ENCODE measurements at places on chromosomes 13 and 19.

DNA sequence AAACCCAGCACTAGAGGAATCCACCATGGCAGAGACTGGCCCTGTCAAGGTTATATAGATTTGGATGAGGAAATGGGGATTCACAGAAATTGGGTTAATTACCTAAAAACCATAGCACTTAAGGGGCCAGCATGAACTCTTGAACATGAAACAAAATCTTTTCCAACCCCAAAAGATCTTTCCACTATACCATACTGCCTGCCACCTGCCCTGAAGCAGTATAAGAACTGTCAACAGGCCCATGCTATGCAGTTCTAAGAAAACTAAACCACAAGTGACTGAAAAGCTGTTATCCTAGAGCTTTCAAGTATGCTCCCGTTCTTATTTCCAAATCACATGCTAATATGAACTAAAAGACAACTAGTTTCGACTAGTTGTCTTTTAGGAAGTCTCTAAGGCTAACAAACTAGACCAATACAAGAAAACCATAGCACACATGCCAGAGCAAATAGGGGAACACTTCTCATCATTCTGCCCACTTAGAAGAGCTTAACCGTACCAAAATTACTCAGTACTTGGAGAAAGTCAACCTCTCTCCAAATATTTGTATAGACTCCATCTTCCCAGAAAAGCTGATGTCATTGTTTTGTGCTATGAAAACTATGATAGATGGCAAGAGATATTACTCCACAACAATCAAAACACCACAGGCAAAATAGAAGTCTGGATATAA is 27.5 kb downstream of the HSPH1 start:
- no peak for DNase-seq

GRCh38 chr13:25177636-25178035 is 5.5 kb upstream of the AMER2 start:
- DNase-seq = no peak

DNA sequence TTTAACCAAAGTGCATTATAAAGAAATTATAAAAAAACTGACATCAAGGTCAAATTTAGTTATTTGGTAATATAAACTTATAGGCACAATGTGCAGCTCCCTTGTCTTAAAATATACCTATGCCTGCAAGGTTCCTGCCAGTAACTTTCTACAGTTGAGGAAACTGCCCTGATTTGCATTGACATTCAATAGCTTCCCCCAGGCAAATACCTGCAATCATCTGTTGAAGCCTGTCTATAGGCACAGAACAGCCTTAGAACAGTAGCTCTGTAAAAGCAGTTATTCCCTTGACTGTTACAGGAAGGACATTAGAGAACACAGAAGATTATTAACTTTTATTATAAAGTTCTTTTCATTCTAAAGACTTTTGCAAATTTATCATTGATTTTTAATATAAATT is 1239.5 kb downstream of the PCDH9 start:
- no peak for DNase-seq

DNA sequence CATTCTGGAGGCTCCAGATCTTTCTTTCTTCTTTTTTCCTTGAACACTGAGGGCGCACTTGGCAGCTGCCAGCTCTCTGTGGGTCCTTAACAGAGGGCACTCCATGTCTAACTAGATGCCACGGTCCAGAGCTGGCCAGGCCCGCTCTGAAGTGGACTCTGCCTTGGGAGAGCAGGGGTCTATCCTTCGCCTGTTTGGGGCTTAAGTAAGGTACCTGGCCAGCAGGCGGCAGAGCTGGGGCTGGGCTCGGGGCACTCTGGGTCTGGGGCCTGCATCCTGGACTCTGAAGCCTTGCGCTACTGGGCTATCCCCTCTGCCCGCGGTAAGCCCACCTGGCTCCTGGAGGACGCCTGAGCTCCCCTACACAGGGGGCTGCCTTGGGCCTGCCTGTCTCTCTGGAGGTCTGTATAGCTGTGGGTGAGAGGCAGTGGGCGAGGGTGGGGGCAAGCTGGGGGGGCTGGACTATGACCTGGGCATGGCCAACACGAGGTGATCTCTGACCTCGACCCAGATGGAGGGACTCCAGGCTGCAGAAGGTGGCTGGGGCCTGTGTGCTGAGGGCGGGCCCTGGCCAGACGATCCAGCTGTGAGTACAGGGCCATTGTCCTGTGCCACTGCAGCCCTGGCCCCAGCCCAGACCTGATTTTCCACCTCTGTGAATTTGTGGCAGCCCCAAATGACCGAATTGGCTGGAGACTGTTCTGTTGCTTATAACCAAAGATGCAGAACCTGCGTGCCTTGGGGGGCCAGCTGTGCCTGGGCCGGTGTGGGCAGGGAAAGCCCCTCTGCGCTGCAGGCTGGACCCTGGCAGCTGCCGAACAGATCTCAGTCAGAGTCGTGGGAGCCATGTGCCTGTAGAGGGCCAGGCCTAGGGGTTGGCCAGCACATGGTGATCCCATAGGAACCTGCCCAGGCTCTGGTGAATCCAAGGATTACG is 26.5 kb downstream of the CEBPG start:
- DNase-seq = no peak

GRCh38 chr19:7976461-7976860 is 29.0 kb downstream of the ELAVL1 start:
- DNase-seq = no peak

DNA sequence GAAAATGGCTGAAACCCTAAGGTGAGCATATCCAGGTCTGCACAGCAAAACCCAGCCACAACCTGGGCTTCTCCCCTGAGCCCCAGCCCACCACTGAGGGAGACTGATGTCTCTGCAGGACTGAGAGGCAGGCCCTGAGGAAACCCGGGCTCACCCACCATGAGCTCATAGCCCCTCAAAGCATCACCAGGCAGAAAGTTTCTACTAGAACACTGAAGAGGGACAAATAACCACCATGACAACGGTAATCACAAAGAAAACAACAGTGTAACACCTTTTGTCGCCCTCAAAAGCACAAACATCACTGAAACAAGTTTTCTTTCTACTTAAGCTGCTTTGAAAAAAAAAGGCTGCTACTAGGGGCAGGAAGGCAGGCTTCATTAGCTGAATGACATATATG is 29.8 kb downstream of the TSHZ3 start:
- DNase-seq = no peak

- DNase-seq = peak; percentile 44
These were observed 5.1 kb downstream of the FSTL3 start for GRCh38 chr19:681029-682019.

GRCh38 chr19:38649305-38650171 is 2.1 kb downstream of the ACTN4 start:
- DNase-seq = no peak

DNA sequence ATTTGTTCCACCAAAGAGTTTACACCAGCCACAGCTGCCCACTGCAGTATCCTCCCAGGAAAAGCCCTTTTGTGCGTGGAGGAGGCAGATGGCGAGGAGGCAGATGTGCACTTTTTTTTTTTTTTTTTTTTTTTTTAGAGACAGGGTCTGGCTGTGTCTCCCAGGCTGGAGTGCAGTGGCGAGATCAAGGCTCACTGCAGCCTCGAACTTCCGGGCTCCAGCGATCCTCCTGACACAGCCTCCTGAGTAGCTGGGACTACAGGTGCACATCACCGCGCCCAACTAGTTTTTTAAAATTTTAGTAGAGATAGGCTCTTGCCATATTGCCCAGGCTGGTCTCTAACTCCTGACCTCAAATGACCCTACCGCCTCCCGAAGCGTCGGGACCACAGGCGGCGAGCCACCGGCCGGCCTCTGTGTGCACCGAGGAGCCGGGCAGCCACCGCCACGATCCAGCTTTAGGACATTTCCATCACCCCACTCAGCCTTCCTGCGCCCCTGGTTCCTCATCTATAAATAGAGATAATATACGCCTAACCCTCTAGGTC is 563 bp upstream of the PDCD5 start:
- no peak for DNase-seq

GRCh38 chr19:18150776-18151624 is 2.0 kb upstream of the PIK3R2 start:
- DNase-seq = no peak

GRCh38 chr19:8233370-8233769 is 24.2 kb downstream of the CERS4 start:
- DNase-seq = no peak

DNA sequence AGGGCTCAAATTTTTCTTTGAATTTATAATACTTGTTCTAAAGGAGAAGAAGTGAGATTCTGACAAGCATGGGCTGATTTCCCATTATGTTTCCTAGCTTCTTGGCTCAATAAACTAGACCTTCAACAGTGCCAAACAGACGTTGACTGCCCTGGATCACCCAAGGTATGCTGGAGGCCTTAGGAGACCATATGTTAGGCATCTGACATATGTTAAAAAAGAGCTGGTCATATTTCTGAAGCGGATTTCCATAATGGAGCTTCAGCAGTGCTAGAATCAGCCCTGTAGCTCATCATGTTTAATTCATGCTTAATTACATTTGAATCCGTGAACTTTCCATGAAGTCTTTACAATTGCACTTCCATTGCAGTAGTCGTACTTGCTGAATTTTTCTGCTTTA is 653.3 kb downstream of the DIAPH3 start:
- no peak for DNase-seq

GRCh38 chr19:47226426-47227351 is 4.3 kb downstream of the BBC3 start:
- DNase-seq = peak; percentile 75

DNA sequence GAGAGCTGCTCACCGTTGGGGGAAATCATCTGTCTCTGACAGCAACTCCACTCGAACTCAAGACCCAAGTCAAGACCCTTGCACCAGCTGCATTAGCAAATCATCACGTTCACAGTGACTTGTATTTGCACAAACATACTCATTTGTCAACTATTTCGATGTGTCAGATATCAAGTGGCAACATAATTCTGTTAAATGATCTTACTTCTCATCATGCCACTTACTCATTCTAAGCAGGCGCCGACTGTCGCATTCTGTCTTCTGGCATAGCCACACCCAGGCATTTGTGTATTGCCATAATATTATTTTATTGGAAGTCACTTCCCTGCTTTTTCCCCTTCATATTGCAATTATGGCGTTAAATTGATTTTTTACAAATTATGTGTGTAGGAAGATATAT is 23.0 kb upstream of the ATP1A3 start:
- no peak for DNase-seq

DNA sequence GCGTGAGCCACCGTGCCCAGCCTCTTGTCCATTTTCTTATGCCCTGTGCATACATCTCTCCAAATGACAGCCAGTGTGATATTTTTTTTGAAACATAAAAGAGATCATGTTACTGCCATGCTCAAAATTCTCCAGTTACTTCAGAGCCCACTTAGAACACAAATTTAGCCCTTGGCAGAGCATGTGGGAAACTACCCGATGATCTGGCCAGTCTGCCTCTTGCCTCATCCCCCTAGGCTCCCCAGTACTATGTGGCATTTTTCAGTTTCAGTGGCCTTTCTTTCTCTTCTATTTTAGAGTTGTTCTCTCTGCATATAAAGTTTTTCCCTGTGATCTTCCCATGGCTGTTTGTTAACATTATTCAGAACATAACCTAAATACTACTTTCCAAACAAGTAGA is 323.0 kb downstream of the GPC5 start:
- DNase-seq = no peak

DNA sequence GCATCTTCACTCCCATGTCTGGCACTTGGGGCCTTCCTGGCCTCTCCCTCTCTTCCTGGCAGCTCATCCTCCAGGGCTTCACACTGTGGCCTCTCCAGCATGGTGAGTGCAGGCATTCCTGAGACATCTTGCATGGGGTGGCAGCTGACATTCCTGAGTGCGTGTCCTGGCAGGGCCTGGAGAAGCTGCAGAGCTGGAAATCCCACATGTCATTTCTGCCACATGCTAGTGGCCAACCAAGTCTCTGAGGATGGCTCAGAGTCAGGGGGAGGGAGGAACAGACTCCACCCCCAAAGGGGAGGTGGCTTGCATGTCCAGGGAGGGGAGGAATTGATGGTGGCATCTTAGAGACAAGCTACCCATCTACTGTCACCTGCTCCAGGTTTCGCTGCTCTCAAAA is 41.6 kb upstream of the AMER2 start:
- no peak for DNase-seq

GRCh38 chr13:24618011-24618955 is 61.9 kb upstream of the ATP12A start:
- DNase-seq = no peak

DNA sequence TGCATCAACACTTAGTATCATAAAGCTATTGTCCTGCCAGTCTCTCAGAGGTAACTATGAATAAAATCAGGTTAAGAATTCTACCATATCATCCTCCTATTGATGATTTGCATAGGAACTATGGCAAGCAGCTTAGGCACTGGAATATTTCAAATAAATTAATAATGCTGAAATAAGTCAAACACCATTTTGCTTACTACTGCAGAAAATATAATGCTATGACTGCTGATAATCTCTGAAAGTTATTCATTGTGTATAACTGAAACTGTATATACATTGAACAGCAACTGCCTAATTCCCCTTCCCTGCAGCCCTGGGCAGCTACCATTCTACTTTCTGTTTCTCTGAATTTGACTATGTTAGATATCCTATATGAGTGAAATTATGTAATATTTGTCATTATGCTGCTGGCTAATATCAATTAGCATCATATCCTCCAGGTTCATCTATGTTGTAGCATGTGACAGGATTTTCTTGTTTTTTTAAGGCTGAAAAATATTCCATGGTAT is 318.8 kb upstream of the SGCG start:
- no peak for DNase-seq

GRCh38 chr19:8654591-8655339 is 24.3 kb downstream of the NFILZ start:
- DNase-seq = peak; percentile 64

DNA sequence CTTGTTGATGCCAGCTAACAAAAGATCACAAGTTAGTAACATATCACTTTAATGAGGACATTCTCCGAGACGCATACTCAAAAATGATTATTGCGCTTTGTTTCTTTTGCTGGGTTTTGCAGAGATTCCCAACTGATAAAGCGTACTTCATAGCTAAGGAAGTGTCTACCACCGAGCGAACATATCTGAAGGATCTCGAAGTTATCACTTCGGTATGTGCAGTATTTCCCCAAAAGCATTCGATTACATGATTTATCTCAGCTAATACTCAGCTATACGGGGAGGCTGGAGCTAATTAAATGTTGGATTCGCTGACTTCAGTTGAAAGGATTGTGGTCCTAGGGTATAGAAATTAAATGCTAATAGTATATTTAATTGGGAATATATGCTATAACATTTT is 166.3 kb downstream of the STK24 start:
- no peak for DNase-seq

DNA sequence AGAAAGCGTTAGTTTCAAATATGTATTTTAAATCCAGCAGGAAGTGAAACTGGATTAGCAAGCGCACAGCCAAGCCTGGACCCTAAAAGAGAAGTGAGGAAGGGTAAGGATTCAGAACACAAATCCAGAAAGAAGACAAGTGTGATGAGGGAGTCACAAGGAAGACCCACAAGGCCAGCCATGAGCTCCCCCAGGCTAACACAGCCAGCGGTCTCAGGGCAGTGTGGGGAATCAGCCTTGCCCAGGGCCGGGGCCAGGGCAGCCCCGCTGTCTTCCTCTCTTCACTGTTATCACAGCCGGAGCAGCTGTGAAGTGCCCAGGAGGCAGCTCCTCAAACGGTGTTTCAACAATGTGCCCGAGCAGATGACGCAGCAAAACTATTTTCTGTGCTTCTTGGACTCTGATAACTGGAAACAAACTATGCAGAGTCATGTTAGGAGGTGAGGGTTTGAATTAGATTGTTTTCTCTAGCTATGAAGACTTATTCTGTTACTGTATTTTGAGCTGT is 12.2 kb upstream of the CDC16 start:
- peak; percentile 69 for DNase-seq
